ENCODE measurements at places on chromosomes 5 and 9. TPM values are rescaled to one million over a fixed set of nuclear protein-coding genes. Genes with fewer than 3 reads are reported as not detected.

SYK gene
- 12.0 TPM for total RNA-seq

GRCh38 chr9:107228496-107229039 is 54.5 kb upstream of the RAD23B start:
- no peaks in the 10 kb centered on the region for H3K4me1 ChIP-seq
- H3K4me3 ChIP-seq = no peak overlapping the region
- no peaks in the 10 kb centered on the region for H3K36me3 ChIP-seq
- H3K27ac ChIP-seq = no peak overlapping the region

CERCAM gene
- 36.1 TPM for total RNA-seq

DNA sequence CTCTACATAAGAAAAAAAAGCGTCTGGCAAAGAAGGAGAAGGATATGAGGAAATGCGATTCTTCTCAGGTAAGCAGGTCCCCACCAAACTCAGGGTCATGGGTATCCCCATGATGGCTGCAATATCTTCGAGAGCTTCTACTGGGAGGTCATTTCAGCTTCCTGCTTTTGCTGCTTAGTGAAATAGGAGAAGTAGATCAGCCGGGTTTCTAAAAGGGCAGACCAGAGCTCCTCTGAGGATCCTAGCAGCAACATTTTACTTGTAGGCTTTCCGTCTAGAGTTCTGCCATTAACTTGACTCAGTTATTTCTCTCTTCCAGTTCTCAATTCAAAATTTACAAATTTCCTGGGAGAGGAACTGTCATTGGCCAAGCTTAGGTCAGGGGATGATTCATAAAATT is 134.7 kb downstream of the DPYSL3 start:
- no peaks in the 10 kb centered on the region for H3K27me3 ChIP-seq
- H3K36me3 ChIP-seq = no peaks in the 10 kb centered on the region
- H3K4me1 ChIP-seq = no peaks in the 10 kb centered on the region
- DNase-seq = no peak
- no peak overlapping the region for H3K27ac ChIP-seq

DNA sequence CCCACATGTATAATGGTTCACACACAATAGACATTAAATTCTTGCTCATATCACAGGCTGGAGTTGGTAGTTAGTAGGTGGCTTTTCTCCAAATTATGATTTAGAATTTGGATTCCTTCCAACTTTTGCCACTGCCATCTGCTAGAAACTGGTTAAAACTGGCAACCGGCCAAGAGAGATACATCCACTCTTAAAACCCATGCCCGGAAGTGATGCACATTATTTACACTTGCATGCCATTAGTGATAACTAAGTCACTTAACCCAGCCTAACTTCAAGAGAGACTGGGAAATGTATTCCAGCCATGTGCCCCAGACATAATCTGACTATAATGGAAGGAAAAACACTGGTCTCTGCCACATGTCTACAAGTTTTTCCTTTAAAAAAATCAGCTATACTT is 395.7 kb upstream of the SEMA6A start:
- no peak for DNase-seq
- no peak overlapping the region for H3K27ac ChIP-seq
- no peaks in the 10 kb centered on the region for H3K4me1 ChIP-seq
- no peaks in the 10 kb centered on the region for H3K36me3 ChIP-seq
- H3K4me3 ChIP-seq = no peak overlapping the region

DNA sequence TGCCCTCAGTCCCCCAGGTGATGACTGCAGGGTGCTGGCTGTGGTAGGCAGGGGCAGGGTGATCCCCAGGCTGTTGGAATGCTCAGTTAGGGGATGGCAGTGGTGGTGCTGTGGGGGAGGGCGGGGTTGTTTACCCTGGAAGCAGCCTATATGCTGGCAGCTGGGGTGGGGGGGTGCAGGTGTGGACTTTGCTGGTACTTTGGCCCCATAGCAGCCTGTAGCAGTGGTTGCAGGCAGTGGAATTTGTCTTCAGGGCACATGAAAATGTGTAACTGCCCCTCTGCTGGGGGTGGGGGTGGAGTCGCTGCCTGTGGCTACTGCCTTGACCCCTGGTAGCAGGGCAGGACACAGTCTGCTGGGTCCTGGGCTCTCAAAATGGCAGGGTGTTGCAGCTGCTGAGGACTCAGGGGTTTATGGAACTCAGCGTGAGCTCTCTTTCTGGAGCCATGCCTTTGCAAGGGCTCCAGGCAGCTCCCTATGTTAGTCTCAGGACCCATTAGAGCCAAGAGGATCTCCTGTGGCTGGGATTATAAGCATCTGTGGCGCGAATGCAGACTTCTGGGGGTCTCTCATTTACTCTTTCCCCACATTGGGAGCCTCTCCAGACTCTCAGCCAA is 65.0 kb downstream of the RMI1 start:
- H3K4me3 ChIP-seq = no peak overlapping the region
- no peaks in the 10 kb centered on the region for H3K4me1 ChIP-seq
- DNase-seq = no peak
- H3K27me3 ChIP-seq = no peaks in the 10 kb centered on the region
- H3K27ac ChIP-seq = no peak overlapping the region

GRCh38 chr5:138575194-138576015 is at the start of gene HSPA9:
HSPA9 (minus strand) TSS chr5:138575401; CDS start chr5:138575318, 83 bp downstream.
- peaks cover 6% of the 10 kb centered on the region for H3K36me3 ChIP-seq
- peaks cover 42% of the 10 kb centered on the region for H3K4me1 ChIP-seq
- H3K27me3 ChIP-seq = no peaks in the 10 kb centered on the region
- DNase-seq = peak; percentile 99
- H3K27ac ChIP-seq = peak within 1 kb of the TSS; percentile 99
- peak within 1 kb of the TSS; percentile 78 for H3K4me3 ChIP-seq

GFI1B gene
- not detected for total RNA-seq

DNA sequence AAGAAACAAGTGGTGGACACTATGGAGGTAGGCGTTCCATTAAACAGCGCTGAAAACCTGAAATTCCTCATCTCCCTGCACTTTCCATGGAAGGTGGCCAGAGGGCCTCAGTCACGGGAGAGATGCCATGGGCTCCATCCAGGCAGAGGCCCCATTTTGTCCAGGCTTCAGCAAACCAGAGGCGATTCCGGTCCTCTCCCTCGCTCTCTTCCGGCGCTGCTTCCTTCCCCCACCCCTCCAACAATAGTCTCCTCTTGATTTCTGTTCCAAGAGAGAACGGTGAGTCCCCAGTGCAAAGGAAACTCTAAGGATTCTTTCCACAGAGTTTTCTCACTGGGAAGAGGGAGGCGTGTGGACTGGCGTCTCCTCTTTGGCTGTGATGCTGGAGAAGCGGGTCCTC is 7.5 kb downstream of the ZNF366 start:
- no peak overlapping the region for H3K27ac ChIP-seq
- H3K36me3 ChIP-seq = no peaks in the 10 kb centered on the region
- H3K4me1 ChIP-seq = peaks cover 7% of the 10 kb centered on the region
- DNase-seq = peak; percentile 79

- H3K4me1 ChIP-seq = no peaks in the 10 kb centered on the region
- no peak for DNase-seq
- no peak overlapping the region for H3K4me3 ChIP-seq
- H3K27ac ChIP-seq = no peak overlapping the region
- no peaks in the 10 kb centered on the region for H3K36me3 ChIP-seq
These were observed 31.3 kb downstream of the SPRY4 start for GRCh38 chr5:142293486-142293885.

CYLC2 gene
- total RNA-seq = not detected

DAB2 gene
- total RNA-seq = 60.4 TPM

GRCh38 chr9:133704711-133705181 is 33.4 kb downstream of the SARDH start:
- H3K27me3 ChIP-seq = no peaks in the 10 kb centered on the region
- no peak overlapping the region for H3K4me3 ChIP-seq
- peaks cover 18% of the 10 kb centered on the region for H3K4me1 ChIP-seq
- no peaks in the 10 kb centered on the region for H3K36me3 ChIP-seq
- no peak overlapping the region for H3K27ac ChIP-seq
- no peak for DNase-seq

GRCh38 chr9:135990468-135991429 is 29.6 kb upstream of the UBAC1 start:
- no peak overlapping the region for H3K27ac ChIP-seq
- peaks cover 35% of the 10 kb centered on the region for H3K4me1 ChIP-seq
- H3K27me3 ChIP-seq = no peaks in the 10 kb centered on the region
- DNase-seq = no peak
- H3K36me3 ChIP-seq = no peaks in the 10 kb centered on the region

DNA sequence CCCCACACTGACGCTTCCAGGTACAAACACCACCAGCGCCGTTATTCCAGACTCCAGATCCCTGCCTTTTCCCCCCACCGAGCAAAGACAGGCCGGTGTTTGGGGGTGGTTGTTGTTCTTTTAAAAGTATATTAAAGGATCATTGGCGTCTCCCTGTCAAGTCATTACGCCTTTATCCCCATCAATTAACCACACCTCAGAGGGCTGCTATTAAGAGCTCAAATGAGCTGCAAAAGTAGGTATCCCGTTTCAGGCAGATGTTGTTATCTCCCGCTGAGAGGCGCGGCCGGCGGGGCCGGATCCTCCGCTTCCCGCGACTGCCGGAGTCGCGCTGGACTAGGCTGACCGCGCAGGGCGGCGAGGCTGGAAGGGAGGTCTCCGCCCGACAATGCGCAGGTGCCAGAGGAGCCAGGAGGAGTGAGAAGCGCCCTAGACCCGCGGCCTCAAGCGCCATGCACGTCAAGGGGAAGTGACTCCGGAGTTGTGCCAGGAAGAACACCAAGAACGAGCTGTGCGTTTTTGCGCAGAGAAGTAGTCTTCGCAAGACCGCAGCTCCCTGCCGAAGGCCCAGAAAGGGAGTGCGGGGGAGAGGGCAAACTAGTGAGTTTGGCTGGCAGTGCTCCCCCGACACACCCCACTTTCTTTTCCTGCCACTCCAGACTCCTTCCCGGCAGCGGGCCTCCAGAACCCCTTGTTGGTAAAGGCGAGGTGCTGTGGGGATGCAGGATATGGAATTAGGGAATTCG is 8.2 kb downstream of the NR2F1-AS1 start:
- H3K27me3 ChIP-seq = no peaks in the 10 kb centered on the region
- peaks cover 9% of the 10 kb centered on the region for H3K4me1 ChIP-seq
- H3K4me3 ChIP-seq = peak overlapping the region; percentile 17
- DNase-seq = no peak
- peak overlapping the region; percentile 28 for H3K27ac ChIP-seq

GRCh38 chr9:21121595-21122251 is 19.9 kb downstream of the IFNW1 start:
- no peak for DNase-seq
- no peaks in the 10 kb centered on the region for H3K4me1 ChIP-seq
- H3K27me3 ChIP-seq = no peaks in the 10 kb centered on the region
- H3K27ac ChIP-seq = no peak overlapping the region

DNA sequence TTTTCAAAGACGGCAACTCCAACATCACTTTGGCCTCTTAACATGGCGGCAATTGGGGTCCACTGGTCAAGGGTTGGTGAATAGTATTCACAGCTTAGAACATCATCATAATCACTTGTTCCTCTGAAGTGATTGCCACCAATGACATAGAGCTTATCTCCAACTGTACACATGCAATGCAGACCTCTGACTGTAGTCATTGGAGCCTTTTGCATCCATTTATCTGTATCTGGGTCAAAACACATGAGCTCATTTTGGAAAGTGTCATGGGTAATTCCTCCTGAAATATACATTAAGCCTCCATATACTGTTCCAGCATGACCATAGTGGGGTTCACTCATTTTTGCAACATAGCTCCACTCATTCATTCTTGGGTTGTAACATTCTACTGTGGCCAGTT is 2.0 kb downstream of the KLHL9 start:
- H3K4me1 ChIP-seq = peaks cover 47% of the 10 kb centered on the region
- DNase-seq = no peak
- H3K27me3 ChIP-seq = no peaks in the 10 kb centered on the region
- H3K36me3 ChIP-seq = no peaks in the 10 kb centered on the region
- H3K4me3 ChIP-seq = no peak overlapping the region
- H3K27ac ChIP-seq = no peak overlapping the region

- H3K27ac ChIP-seq = no peak overlapping the region
- no peaks in the 10 kb centered on the region for H3K27me3 ChIP-seq
- H3K4me1 ChIP-seq = peaks cover 19% of the 10 kb centered on the region
- DNase-seq = no peak
- peaks cover 15% of the 10 kb centered on the region for H3K36me3 ChIP-seq
- no peak overlapping the region for H3K4me3 ChIP-seq
These were observed 44.5 kb upstream of the C5orf47 start for GRCh38 chr5:173944511-173944910.

GPR151 gene
- total RNA-seq = not detected

GRCh38 chr9:134707731-134708671 is 66.4 kb downstream of the COL5A1 start:
- no peaks in the 10 kb centered on the region for H3K36me3 ChIP-seq
- no peaks in the 10 kb centered on the region for H3K27me3 ChIP-seq
- peak overlapping the region; percentile 94 for H3K27ac ChIP-seq
- no peak overlapping the region for H3K4me3 ChIP-seq
- peaks cover 86% of the 10 kb centered on the region for H3K4me1 ChIP-seq

GRCh38 chr9:119951591-119951990 is 582.4 kb upstream of the BRINP1 start:
- peaks cover 5% of the 10 kb centered on the region for H3K4me1 ChIP-seq
- no peak for DNase-seq
- H3K4me3 ChIP-seq = no peak overlapping the region

DNA sequence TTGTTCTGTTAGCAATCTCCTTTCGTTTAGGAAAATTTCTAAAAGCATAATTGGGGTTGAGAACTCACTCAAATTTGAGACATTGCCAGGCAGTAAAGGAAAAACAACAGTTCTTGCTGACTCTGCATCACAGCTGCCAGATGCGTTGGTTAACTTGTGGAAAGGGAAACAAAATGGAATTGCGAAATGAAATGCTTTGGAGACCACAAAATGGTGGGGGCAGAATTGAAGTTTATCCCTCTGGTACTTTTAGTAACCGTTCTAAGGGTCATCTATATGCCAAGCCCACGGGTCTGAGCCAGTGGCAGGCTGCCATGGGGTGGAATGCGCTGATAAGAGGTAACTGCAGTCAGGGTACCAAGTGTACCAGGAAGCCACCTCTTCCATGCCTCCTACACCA is 28.6 kb upstream of the SELENOP start:
- H3K27me3 ChIP-seq = no peaks in the 10 kb centered on the region
- no peak overlapping the region for H3K4me3 ChIP-seq
- DNase-seq = no peak
- peaks cover 28% of the 10 kb centered on the region for H3K4me1 ChIP-seq
- peak overlapping the region; percentile 62 for H3K27ac ChIP-seq

DNA sequence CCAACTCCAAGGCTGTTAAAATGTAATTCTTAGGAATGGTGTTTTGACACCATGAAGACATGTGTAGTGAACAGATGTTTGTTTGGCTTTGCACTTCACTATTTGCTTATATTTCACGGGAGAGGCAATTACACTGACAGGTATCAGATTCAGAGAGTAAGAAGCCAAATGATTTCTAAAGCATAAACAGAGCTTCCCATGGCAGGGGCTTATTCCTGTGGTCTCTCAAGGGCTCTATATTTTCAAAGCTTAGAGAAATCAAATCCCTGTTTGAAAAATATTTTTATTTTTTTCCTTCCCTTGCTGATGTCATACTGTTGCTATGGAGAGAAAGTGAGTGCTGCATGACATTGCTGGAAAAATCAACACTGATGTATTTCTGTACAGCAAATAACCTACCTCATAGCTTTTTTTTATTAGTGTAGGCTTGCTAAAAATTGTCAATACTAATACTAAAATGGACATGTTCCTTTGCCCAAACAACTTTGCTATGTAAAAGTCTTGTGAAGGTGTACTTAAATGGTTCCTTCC is 161.4 kb downstream of the GIN1 start:
- H3K36me3 ChIP-seq = no peaks in the 10 kb centered on the region
- H3K27ac ChIP-seq = peak overlapping the region; percentile 37
- peaks cover 9% of the 10 kb centered on the region for H3K4me1 ChIP-seq
- H3K4me3 ChIP-seq = no peak overlapping the region

GRCh38 chr5:142931896-142932686 is 161.9 kb downstream of the ARHGAP26 start:
- H3K4me3 ChIP-seq = no peak overlapping the region
- H3K36me3 ChIP-seq = no peaks in the 10 kb centered on the region
- no peak overlapping the region for H3K27ac ChIP-seq
- no peaks in the 10 kb centered on the region for H3K27me3 ChIP-seq
- H3K4me1 ChIP-seq = no peaks in the 10 kb centered on the region
